ENCODE measurements at places on chromosomes 5 and 9.

- DNase-seq: no peak
Observed at GRCh38 chr5:169873642-169874041, 106.7 kb downstream of the INSYN2B start.

DNA sequence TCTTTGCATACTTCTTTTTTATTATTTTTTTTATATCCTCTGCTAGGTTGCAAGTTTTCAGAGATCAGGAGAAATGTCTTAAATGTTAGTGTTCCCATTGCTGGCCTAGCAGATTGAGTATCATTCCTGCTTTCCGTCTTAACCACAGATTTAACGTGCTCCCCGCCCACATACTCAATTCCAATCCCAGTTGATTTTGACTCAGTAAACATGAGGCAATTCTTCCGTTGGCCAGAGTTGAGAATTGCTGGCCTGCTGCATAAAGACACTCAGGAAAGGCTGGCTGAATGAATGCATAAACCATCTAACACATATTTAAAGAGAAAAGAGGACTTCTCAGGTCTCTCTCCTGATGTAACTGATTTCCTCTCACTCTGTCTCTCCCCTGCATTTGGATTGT, 46.8 kb upstream of the PLPP6 start:
- DNase-seq: no peak

DNA sequence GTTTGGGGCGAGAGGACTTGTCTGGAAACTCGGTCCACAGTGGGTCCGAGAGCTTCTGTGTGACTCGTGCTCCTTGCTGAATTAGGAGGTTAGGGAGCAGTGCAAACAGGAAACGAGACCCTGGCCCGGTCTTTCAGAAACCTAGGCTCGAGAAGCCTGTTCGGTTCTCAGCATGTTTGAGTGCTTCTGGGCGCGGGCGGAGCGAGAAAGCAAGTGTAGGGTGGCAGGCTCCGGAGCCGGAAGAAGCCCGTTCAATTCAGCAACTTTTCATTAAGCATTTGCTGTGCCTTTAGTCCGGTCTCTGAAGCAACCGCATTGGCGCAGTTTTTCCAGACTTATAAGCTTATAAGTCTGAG, 547 bp downstream of the CLTA start:
- peak; percentile 35 for DNase-seq

DNA sequence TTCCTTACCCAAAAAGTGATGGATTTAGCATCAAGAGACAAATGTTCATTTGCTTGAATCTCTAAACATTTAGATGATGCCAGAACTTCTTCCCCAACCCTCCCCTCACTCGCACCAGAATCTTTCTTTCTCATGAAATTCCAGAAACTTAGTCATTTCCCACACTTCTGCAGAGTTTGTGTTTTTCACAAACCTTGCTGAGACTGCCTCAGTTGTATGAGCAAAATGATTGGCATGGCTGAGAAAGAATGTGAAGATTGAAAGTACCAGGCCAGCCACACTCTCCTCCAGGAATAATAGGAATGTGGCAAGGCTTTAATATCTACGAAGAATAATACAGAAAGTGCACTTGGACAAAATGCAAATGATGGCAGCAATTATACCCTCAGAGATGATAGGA, 428.3 kb upstream of the CDH6 start:
- DNase-seq: no peak

DNA sequence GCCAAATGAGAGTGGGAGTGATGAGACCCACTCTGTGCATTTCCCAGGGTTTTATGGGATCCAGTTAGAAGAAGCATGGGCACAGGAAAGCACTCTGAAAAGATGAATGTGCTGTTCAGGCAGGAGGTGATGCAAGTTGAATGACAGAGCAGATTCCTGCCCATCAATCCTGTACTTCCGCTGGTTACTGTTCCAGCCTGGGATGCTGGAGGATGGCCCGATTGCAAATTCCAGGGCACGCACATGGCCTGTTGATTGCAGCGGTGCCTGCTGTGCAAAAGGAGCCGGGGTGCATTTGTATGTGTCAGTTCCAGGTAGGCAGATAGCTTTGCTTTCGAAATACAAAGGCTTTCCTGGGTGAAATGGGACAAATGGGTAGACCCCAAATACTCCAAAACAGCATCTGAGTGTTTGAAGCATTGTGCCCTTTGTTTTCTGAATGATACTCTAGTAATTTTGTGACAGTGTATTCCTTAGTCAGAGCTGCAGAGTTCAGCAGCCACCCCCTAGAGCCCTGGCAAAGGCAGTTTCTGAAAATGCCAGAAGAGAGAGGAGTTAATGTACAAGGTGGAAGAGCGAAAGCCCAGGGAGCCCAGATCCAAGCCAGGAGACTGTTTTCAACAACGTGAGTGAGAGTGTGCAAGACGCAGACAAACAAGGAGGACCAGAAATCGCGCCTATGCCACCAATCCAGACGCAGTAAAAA, 454.2 kb upstream of the CLINT1 start:
- DNase-seq: no peak

- DNase-seq: no peak
Observed at GRCh38 chr9:94031380-94031779, 52.9 kb upstream of the PTPDC1 start.

GRCh38 chr5:180666812-180667211, 17.4 kb upstream of the FLT4 start:
- DNase-seq: no peak

DNA sequence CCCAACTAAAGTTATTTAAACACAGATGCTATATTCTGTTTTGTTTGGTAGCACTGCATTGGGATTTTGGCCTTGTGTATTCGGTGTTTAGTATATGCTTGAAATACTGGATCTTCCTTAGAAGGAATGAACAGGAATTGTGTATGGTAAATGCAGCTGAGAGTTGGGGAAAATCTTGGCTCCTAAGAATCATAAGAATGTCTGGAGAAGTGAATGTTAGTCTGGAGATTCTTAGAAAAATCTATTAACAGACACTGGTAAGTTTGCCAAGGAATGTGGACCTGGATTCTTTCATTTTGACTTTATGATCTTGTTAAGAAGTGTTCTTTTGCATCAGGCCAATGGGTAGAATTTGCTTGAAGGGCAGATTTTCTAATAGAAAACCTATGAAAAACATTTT, 38.9 kb downstream of the SNX30 start:
- DNase-seq: no peak

DNA sequence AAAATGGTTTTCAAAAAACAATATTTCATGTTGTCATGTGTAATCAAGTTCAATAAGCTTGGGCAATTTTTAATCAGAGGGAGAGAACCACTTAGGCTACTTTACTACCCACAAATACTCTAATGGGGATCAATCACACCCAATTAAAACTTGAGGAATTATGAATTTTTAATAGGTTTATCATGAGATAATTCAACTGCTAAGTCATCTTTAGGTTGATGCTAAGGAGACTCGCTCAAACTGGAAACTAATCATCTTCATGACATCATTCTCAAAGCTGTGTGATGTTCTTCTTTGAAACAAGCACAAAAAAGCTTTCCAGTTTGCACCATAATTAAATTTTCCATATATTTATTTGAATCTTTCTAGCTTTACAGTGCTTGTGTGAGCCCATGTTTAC, 867.5 kb downstream of the MAT2B start:
- no peak for DNase-seq

DNA sequence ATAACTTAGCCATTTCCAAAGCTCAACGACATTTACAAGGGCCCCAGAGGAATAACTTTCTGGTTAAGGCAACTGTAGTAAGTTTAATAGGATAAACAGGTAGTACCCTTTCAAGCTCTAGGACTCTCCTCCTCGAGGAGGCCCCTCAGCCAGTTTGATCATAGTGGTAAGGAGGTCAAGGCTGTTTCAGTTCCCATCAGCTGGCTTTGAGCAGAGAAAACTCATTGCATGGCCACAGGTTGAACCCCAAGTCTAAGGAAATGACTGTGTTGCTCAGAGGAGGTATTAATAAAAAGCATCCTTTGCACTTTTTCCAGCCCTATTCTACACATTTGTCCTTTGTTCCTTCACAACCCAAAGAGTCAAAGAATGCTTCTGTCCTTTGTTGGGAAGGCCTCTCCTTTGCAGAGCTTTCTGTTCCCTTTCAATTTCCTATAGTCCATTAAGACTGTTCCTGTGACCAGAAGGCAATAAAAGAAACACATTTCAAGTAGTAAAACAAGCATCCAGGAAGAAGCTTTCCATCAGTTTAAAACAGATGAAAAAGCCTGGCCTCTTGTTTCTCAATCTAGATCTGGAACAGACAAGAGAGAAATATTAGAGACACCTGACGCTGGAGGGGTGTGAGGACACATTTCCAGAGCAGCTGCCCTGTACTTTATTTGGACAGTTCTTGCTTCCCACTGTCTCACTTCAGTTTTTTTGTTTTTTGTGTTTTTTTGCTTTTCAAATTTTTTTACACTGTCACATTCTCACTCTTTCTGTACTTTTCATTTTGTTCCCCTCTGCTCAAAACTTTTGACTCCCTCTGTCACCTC, 54.1 kb downstream of the PRRC1 start:
- no peak for DNase-seq

DNA sequence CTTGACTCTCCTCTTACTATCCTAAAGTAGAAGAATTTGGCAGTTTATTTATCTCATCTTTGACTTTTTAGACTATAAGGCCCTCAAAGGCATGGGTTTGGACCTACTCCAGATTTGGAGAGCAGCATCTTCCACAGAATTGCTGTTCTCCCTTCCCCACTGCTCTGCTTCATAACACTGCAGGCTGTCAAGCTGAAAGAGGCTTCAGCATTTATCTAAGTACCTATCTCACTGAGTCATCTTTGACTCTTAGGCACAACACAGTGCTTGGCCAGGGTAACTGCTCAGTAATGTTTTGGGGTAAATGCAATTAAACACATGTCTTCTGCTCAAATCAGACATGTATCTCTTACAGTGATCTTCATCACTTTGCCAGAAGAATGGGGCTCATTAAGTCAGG, 60.6 kb downstream of the GRIN3A start:
- DNase-seq: no peak

GRCh38 chr5:63043792-63044191, 465.2 kb downstream of the LRRC70 start:
- no peak for DNase-seq

- no peak for DNase-seq
Observed at GRCh38 chr5:74414228-74414627, 226.3 kb downstream of the ENC1 start.

- no peak for DNase-seq
Observed at GRCh38 chr9:134551644-134552348, 89.8 kb upstream of the COL5A1 start.

GRCh38 chr5:143156572-143156971, 246.9 kb downstream of the NR3C1 start:
- DNase-seq: no peak

DNA sequence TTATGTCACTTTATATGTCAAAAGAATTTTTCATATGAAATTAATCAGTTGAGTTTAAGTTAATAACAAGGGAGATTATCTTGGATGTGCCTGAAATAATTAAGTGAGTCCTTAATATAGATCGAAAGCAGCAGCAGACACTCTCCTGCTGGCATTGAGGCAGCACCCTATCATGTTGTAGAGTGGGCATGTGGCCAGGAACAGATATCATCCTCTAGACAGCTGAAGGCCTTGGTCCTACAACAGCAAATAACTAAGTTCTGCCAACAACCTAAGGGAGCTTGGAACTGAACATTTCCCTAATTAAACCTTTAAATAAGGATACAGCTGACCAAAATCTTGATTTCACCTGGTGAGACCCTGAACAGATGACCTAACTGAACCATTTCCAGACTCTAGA, 25.8 kb upstream of the UGT3A1 start:
- DNase-seq: no peak

DNA sequence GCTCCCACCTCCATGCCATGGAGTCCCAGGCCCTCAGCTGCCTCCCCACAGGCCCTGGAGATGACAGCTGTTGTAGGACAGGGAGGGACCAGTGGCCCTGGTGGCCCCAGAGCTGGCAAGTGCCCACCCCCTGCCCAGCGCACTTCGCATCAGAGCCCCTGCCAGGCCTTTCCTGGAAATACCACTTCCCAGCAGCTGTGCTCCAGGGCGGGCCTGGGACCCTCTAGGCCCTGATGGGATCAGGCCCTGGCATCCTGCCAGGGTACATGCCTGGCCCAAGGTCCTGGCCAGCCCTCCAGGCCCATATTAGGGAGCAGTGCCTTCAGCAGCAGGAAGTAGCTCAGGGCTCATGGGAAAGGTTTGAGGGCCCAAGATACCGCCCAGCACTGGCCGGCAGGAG, 2.5 kb downstream of the KCNT1 start:
- no peak for DNase-seq

DNA sequence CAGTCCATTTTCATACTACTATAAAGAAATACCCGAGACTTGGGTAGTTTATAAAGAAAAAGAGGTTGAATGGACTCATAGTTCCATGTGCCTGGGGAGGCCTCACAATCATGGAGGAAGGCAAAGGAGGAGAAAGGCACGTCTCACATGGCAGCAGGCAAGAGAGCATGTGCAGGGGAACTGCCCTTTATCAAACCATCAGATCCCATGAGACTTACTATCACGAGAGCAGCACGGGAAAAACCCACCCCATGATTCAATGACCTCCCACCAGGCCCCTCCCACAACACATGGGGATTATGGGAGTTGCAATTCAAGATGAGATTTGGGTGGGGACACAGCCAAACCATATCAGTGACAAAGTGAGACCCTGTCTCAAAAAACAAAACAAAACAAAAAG, 19.9 kb downstream of the TRAF2 start:
- DNase-seq: no peak

- no peak for DNase-seq
Observed at GRCh38 chr9:18118268-18118667, 355.7 kb upstream of the ADAMTSL1 start.

GRCh38 chr5:30725073-30725472, 468.4 kb upstream of the CDH6 start:
- DNase-seq: no peak

- no peak for DNase-seq
Observed at GRCh38 chr9:109887079-109887478, 107.1 kb downstream of the PALM2AKAP2 start.

DNA sequence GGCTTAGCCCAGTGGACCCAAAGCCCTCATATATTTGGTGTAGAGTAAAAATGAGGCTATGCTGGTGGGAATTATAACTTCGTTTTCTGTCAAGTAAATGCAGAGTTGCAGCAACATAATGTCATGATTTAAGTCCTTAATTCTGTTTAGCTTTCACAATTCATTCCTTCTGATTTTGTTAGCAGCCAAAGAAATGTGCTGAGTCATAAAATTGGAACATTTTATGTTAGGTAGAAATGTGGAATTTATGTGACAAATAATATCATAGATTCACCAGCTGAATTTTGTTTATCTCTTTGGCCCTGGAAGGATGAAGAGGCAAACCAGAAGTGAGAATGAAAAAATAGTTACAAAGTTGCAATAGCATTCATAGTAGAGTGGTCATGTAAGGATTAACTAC, 247.0 kb downstream of the TRPM3 start:
- no peak for DNase-seq

DNA sequence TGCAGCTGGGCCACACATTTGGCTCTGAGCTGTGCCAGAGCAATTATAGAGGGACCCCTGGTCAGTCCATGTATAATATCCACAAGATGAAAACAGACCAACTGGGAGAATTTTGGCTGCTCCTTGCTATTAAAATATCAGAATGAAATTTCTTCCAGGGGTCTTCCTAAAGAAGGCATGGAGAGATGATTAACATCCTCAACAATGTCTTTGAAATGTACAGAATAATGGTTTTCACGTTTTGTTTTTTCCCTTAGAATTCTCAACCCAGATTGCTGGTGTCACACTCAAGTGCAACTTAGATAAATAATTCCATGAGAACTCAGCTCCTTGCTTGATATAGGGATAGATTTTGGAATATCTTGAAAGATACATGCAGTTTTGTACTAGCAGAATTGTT, 148.3 kb upstream of the SLC24A2 start:
- DNase-seq: no peak

Data from stimulated activated CD4-positive, alpha-beta T cell treated with anti-CD3 and anti-CD28 coated beads, Interleukin-12 subunit alpha, Interleukin-12 subunit beta, amount 100 ng/mL, for 4 hours (primary cell).